ENCODE measurements at places on chromosomes 11 and 22. TPM values are rescaled to one million over a fixed set of nuclear protein-coding genes. Genes with fewer than 3 reads are reported as not detected.

GRCh38 chr11:86438685-86439084 lies 64.0 kb downstream of the CCDC81 start:
- DNase-seq = no peak

GRCh38 chr11:35178067-35178805 lies 39.3 kb downstream of the CD44 start:
- DNase-seq = no peak

DNA sequence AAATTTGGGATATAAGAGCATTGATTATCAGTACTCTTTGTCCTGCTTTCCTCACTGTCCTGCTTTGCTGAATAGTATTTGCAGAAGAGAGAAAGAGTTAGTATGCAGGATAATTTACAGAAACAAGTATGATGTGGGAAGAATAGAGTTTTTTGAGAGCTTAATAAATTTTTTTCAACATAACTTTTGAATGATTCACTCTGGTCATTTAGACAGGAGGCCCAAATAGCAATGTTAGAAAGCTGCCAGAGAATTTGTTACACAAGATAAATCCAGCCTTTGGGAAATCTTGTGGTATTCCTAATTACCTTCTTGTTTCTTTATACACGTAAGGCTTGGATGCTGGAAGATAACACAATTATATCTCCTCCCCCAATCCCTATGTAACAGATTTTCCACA lies 484.6 kb downstream of the CNTN5 start:
- no peak for DNase-seq

Gene OR5B21
- not detected for polyA plus RNA-seq

Gene OR52I2
- polyA plus RNA-seq = not detected
